ENCODE measurements at places on chromosomes 11 and 22.

- DNase-seq, result no peak
Observed at GRCh38 chr22:21741790-21742189, 6.2 kb upstream of the YPEL1 start.

DNA sequence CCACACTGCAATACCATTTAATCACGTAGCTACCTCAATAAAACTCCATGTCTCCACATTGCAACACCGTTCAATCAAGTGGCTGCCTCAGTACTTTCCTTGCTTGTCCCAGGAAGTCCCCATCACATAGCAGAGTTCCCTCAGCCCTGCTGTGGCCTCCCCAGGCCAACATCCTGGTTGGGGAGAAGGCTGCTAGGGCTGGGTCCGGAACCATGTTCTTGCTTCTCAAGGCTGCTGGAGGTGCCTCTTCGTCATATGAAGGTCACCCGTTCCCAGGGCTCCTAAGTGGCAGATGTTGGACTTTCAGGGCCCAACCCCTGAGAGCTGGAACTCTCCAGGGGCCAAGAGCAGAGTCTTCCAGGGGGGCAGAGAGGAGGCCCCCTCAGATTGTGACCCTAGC lies 3.3 kb downstream of the ART5 start:
- no peak for DNase-seq

- no peak for DNase-seq
Observed at GRCh38 chr11:74620531-74620930, 28.1 kb downstream of the POLD3 start.

DNA sequence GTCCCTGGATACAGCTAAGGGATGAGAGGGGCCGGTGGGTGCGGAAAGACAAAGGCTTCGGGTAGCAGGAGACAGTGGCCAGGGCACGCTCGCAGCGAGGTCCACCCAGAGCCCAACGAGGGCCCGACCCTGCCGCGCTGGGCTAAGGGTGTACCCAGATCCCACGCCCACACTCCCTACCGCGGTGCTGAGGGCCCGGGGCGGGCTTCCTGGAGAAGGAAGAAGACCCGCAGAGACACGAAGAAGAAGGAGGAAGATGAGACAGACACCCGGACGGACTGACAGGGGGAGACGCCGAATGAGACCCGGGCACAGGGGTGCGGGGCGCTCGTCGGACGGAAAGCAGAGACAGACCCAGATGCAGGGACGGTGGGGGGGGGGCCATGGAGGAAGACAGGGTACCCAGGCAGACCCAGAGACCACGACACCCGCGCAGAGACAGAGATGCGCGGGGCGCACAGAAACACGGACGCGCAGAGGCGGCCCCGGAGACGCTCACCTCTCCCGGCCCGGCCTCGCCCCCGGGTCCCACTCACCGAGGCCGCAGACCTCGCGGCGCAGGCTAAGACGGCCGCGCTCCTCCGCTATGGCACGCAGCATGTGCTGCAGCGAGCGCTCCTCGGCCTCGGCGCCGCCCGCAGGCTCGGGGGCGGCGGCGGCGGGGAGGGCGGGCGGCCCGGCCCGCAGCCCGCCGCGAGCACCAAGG lies 437 bp downstream of the KIAA0930 start:
- no peak for DNase-seq

- DNase-seq, result no peak
Observed at GRCh38 chr11:131467645-131468394, 97.4 kb downstream of the NTM start.

DNA sequence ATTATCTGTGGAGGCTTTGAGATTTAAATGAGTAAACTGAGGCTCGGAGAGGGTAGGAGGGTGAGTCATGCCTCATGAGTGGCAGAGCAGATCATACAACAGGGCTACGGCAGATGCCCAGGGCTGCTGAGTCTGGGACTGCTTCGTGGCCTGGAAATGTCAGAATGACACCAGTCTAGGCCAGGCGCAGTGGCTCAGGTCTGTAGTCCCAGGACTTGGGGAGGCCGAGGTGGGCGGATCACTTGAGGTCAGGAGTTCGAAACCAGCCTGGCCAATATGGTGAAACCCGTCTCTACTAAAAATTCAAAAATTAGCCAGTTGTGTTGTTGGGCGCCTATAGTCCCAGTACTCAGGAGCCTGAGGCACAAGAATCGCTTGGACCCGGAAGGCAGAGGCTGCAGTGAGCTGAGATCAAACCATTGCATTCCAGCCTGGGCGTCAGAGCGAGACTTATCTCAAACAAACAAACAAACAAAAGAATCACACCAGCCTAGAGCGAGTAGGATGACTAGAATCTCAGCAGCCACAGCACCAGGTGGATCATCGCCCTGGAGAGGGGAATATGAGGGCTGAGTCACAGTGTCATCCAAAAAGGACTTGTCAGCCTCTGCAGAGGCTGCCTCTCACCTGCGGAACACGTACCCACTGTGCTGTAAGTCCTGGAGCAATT lies 48.6 kb upstream of the ADA2 start:
- no peak for DNase-seq

- peak; percentile 78 for DNase-seq
Observed at GRCh38 chr11:64251016-64251752, at the start of gene PLCB3. Gene PLCB3 (plus strand): TSS chr11:64251530. CDS start chr11:64251650, 120 bp downstream.

- DNase-seq, result no peak
Observed at GRCh38 chr11:58164389-58164788, 24.5 kb upstream of the OR9Q2 start.

GRCh38 chr11:117414724-117415123 lies 87.1 kb downstream of the CEP164 start:
- DNase-seq, result no peak

Measured in WTC11 (cell line).